ENCODE measurements at places on chromosomes 4 and X.

- DNase-seq: no peak
These were observed 93.4 kb downstream of the NHSL2 start for GRCh38 chrX:72003811-72004750.

DNA sequence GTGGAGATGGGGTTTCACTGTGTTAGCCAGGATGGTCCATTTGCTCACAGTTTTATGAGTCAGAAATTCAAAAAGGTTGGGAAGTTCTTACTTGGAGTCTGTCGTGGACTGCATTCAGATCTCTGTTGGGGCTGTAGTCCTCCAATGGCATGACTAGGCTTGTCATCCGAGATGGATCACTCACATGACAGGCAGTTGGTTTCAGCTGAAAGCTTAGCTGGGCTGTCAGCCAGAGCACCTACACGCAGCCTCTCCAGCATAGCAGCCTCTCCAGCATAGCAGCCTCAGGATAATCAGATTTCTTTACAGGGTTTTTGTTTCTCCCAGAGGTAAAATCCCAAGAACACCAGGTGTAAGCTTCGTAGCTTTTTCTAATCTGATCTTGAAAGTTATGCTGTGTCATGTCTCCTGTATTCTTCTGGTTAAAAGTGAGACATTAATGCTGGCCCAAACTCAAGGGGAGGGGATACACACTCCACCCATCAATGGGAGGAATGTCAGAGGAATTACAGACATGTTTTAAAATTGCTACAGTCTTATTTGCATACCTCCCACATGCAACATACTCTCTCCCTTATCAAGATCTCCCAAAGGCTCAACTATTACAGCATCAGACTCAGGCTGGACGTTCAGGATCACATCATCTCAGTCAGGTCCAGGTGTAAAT is 31.6 kb upstream of the SOD3 start:
- peak; percentile 58 for DNase-seq

- DNase-seq: no peak
These were observed 18.1 kb downstream of the USP46 start for GRCh38 chr4:52640808-52641565.

GRCh38 chrX:74351760-74352159 is 47.8 kb downstream of the ZCCHC13 start:
- DNase-seq: no peak

DNA sequence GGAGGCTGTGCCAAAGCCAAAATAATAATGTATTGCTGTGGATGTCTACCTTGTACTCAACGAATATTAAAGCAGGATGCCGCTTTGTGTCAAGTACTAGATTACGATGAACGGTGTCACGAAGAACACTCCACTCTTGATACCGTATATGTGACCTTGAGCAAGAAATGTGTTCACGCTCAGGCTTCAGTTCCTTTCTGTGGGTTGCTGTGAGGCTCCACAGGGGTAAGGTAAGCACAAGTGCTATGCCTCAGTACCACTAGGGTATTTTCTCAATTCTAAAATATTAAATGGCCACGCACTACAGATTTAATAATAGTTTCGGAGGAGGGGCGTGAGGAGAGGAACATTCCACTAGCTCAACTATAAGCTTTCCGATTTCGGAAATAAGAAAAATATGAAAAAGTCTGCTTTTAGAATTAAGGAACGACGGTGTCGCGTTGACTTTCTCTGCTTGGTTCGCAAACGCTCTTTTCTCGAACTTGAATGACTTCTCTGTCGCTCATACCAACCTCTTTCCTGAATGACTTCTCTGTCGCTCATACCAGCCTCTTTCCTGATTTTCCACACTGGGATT is 607 bp upstream of the SCOC start:
- DNase-seq: no peak

DNA sequence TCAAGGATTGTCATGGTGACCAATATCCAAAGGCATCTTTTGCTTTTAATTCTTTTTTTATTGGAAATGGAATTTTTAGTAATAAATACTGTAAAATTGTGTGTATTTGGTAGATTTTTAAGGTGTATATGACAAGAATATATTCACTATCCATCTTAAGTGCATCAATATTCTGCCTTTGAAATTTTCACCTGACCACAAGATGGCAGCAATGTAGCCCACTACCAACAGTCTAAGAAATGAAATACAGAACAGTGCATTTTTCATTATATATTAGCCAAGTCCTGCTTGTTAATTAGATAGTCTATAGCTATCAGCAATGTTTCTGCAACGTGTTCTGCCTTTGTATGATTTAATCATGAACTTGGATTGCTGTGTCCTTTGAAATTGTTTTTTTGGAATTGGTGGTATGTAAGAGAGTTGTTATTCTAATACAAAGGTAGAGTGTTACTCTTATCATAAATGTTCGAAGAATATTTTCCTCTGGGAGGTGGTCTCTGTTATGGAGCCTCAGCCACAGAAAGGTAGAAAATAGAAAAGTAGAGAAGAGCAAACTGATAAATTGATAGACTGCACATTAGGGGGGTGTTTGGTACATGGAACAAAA is 38.2 kb downstream of the HPGDS start:
- DNase-seq: no peak

- DNase-seq: no peak
These were observed 10.2 kb downstream of the ARAF start for GRCh38 chrX:47571215-47571614.

- no peak for DNase-seq
These were observed 209.0 kb downstream of the SCFD2 start for GRCh38 chr4:53156896-53157295.

DNA sequence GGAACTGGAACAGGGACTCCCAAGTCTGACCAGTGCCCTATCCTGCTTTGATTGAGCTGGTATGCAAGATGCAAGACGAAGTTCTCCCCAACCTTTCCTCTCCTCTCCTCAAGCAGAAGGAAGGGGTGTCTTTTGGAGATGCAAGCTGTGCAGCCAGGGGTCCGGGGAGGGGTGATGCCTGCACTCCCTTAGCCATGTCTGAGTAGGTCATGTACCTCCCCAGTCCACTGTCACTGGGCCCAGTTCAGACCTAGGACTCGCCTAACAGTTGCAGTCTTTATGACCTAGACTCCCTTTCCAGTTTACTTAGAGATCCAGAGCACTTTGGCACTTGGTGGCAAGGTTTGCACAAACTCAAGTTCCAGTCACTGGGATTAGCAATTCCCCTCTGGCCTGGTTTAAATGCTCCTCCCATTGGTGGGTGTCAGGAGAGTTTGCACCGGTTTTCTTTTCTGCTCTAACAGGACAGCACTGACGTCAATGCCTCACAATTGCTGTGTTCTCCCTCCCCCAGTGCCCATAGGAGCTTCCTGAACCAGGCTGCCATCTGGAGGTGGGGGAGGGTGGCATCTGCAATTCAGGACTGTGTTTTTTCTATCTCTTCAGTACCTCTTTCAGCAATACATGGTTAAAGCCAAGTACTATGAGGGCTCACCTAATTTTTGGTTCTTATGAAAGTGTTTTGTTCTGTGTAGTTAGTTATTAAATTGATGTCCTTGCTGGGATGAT is 782.2 kb downstream of the ARAP2 start:
- DNase-seq: no peak

DNA sequence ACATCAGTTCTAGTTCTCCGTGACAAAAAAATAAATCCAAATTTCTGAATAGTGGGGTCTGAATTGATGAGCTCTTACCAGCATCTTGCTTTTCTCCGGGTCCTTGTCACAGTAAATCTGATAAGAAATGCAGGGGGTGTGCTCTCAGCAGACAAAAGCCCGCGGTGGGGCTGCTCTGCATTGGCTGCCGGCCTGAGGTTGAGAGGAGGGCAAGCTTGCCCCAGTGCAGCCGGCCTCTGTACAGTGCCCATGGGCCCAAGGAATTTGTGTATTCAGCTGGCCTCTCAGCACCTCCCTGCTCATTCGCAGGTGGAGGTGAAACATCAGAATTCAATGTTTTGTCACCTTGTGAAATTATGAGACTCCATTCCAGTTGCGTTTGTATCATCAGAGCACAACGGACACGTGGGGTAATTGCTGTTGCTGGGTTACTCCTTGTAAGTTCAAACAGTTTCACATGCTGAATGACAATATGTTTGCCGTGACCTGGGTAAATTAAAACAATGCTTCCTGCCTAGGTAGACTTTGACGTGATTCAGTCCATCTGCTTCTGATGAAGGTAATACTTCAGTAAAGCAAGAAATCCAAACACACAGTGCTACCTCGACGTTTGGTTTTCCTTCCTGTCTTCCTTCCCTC is 596.4 kb downstream of the MID1IP1 start:
- no peak for DNase-seq

DNA sequence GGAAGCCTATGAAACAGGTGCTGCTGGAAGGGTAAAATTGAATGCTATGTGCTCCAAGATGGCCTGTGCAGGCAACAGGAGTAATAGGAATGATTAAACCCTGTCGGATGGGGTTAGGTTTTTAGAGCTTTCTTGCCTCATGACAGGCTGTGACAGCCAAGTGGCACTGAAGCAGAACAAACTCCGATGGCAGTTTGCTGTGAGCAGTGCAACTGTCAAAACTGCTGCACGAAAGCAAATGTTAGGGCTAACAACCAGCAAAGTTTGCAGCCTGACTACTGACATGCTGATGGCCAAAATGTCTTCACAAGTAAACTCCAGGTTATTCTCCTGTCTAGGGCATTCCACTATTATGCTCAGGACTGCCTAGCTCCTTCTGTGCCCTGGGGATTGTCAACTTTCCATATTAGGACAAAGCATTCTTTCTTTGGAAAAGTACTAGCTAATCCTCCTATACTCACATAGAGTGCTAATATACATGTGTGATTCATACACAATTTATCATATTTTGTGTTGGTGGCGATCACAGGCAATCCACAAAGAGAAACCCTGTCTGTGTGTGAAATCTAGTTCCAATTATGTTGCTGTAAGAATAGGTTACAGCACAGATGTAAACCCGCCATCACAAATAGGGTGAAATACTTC is 486.6 kb upstream of the TENM3 start:
- DNase-seq: no peak

DNA sequence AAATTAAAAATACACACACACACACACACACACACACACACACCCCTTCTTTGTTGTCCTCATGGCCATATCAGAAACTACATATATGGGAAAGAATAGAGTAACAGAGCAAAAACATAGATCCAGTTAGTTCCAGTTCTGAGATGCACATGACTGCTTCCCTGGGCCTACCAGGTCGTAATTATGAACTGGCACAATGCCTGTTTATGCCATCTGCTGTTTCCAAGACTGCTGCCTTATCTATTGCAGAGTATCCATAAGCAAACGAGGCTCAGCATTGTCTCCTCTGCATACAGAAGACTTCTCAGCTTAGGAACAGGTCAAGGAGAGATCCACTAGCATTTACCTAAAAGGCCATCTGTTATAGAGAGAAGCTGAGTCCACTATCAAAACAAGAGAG is 789.0 kb downstream of the TECRL start:
- no peak for DNase-seq

- DNase-seq: peak; percentile 62
These were observed 36.5 kb downstream of the HERC3 start for GRCh38 chr4:88628746-88629145.

- no peak for DNase-seq
These were observed 133.4 kb downstream of the KLHL8 start for GRCh38 chr4:87087015-87087414.

GRCh38 chrX:63428348-63428747 is 77.2 kb upstream of the SPIN4 start:
- DNase-seq: no peak

DNA sequence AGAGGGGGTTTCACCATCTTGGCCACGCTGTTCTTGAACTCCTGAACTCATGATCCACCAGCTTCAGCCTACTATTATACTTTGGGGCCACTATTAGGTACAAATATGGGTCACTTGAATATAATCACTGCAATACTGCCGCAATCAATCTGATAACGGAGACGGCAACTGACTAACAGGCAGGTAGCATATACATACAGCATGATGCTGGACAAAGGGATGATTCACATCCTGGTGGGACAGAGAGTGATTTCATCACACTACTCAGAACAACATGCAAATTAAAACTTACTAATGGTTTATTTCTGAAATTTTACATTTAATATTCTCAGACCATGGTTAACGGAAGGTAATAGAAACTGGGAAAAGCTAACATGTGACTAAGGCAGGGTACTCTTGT is 10.9 kb downstream of the LRBA start:
- no peak for DNase-seq

- DNase-seq: peak; percentile 45
These were observed 311.3 kb upstream of the EMCN start for GRCh38 chr4:100828986-100829685.

GRCh38 chr4:65600656-65601055 is 69.6 kb downstream of the EPHA5 start:
- no peak for DNase-seq
